Lung (tissue), 17 donors: ENCODE measurements at places on chromosomes 3 and 15.
A peak's percentile ranks its signal among the peaks of the same experiment; 100 is the strongest.

DNA sequence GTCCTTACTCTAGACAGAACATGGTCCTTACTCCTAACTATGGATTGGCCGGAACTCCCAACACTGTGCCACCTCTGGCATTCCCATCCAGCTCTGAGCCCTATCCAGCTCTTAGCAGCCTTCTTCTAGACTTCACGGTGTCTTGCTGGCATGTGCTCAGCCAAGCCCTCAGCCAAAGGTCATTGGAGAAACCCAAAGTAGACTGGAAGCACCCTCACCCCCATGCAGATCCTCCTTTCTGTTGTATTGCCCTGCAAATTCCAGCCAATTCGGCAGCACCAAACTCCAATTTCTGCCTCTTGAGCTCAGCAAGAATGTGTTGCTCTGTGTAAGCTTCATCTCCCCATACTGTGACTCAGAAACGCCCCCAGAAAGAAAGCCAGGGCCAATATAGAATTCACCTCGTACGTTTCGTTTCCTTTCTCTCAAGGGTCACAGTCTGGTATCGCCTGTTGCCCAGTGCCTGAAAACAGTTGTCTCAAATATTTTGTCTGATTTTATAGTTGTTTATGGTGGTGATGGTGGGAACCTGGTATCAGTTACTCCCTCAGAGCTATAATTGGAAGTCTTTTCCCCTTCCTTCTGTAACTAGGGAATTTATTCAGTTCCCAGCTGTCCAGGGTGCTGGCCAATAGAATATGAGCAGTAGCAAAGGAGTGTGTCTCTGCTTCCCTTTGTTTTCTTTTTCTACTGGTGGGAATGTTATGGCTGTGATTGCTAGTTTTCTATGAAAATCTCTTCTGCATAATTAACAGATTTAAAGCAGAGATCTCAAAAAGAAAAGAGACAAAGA is 28.4 kb upstream of the EPHB3 start:
- DNase-seq: no peak

GRCh38 chr3:54262541-54262940 is 140.2 kb downstream of the CACNA2D3 start:
- no peak for DNase-seq

GRCh38 chr3:60917141-60917540 is 334.1 kb downstream of the FHIT start:
- no peak for DNase-seq

- DNase-seq: no peak
Measured at GRCh38 chr15:42131006-42131405, 25.4 kb downstream of the PLA2G4F start.

- DNase-seq: no peak
Measured at GRCh38 chr3:10374311-10374710, 53.4 kb upstream of the SEC13 start.

DNA sequence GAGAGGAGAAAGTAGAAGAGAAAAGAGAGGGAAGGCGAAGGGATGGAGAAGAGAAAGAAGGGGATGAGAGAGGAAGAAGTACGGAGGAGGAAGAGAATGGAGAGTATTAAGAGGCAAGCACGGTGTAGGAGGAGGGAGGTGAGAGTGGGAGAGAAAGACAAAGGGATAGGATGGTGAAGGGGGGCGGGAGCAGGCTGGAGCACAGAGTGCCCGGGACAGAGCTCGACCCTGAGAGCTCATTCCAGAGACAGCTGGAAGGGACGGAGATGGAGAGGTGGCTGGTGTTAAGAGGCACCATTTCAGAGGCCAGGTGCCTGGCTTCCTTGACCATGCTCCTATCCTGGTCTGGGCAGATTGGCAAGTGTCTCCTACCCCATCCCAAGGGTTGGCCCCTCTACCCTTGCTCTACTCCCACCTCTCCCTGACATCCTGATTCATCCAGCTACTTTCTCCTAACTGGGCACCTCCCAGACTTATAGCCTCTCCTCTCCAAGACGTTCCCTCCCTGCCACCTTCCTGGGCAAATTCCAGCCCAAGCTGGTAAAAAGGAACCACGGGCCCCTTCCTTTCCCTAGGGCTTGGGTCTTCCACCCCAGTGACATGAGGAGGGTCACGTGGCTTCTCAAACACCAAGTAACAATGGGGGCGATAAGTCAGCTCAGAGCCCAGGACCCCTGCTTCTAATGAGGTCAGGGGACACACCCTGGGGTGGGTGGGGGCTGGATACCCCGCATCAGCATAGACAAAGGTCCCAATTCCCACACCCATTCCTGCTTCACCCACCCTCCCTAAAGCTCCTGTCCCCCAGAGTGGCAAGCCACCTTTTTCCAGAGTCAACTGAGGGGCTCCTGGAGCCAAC is 1.1 kb downstream of the CLCN2 start:
- DNase-seq: no peak

- DNase-seq: no peak
Measured at GRCh38 chr15:60087561-60087960, 83.5 kb downstream of the FOXB1 start.

- DNase-seq: peak; percentile 19
Measured at GRCh38 chr3:167814441-167814951, 79.0 kb downstream of the SERPINI1 start.

- DNase-seq: peak; percentile 15
Measured at GRCh38 chr15:74542166-74543042, 1.4 kb downstream of the ARID3B start.

GRCh38 chr15:91348752-91349500 is 248.9 kb downstream of the SV2B start:
- no peak for DNase-seq

DNA sequence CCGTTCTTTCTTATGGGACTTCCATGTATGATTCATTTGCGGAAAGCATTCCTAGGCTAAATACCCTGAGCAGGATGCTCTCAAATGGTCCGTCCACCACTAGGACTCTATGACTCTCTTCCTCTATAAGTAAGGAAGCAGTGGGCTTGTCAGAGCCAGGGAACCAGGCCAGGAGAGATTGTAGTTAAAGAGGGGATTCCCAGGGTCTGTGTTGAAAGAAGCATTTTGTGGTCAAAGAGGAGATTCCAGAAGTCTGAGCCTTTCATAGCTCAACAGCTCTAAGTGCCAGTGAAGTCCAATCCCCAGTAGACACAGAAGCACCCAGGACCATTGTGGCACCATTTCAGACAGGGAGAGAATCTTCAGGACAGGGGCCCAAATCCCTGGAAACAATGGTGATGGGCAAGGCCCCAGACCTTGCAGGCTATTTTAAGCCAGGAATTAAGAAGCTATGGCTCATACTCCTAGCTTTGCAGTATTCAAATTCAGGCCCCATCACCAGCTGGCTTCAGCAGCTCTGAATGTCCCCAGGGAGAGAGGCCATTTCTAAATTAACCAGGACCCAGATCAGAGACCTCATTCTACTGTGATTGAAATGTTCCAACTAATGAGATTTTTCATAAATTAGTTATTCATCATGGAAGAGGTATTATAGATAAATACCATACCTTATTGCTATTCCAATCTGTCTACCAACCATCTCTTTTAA is 81.7 kb downstream of the CD47 start:
- DNase-seq: no peak
